ENCODE measurements at places on chromosomes 5 and 9. TPM values are rescaled to one million over a fixed set of nuclear protein-coding genes. Genes with fewer than 3 reads are reported as not detected.

Gene PCA3
- not detected for total RNA-seq

Gene SLC24A2
- not detected for total RNA-seq

DNA sequence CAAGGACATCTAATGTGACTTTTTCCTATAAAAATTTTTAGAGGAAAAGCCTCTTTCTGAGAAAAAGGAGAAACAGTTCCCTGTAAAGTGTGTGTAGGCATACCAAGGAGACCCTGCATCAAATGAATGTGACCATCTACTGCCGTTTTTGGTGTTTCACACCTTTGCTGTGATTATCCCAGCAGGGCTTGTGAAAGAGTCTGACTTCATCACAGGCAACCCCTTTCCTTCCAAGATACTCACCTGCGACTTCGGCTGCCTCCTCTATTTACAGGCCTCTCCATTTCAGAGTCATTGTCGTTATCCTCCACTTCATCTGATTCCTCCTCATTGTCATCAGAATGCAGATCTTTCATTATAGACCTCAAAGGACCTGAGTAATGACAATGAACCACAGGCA lies 259.1 kb downstream of the MLLT3 start:
- no peak for DNase-seq

GRCh38 chr5:137792303-137792702 lies 38.1 kb upstream of the HNRNPA0 start:
- no peak for DNase-seq

- DNase-seq, result no peak
These were observed 3.3 kb upstream of the DCTN3 start for GRCh38 chr9:34623374-34624235.

- DNase-seq, result no peak
These were observed 129.7 kb downstream of the YIPF5 start for GRCh38 chr5:144040615-144041305.

Gene CA9
- 10.1 TPM for total RNA-seq

DNA sequence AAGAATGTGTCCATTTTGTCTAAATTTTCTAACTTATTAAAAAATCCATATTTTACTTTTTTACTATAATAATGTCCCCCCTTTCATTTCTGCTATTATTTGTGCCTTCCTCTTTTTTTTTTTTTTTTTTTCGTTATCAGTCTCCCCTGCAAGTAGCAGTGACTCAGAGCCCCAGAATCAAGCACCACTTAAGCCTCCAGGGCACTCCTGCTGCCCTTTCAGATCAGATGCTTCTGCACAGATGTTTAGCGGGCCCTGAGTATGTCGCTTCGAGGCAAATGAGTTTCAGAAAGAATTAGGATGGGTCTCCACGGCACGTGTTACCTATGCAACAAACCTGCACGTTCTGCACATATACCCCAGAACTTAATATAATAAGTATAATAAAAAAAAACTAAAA lies 11.7 kb downstream of the MED7 start:
- no peak for DNase-seq

DNA sequence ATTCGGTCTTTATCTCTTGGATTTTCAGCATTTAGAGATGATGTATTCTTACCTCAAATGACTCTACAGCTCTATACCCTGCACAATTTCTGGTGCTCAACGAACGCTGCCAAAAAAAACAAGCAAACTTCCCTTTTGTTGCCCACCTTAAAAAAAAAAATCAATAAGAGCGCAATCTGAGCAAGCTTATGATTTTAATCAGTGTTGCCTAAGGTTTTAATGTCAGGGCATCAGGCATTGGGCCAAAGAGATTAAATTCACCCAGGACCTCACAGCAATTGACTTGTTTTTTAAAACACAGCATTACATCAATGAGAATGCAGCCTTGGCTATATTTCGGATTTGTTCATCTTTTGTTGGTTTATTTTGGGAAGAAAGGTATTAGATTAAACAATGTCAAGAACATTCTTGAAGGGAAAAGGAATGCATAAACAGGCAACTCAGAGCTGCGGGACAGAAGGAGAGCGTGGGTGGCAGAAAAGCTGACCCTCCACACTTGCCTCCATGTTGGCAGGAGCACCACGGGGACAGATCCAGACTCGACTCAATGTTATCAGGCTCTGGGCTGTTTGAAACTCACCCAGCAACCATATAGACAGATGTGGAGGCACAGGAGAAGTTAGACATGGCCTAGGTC lies 127.5 kb upstream of the DAPK1 start:
- DNase-seq, result no peak

Gene TMEM174
- total RNA-seq, result not detected

GRCh38 chr9:89374176-89374575 lies 55.9 kb downstream of the SECISBP2 start:
- no peak for DNase-seq

DNA sequence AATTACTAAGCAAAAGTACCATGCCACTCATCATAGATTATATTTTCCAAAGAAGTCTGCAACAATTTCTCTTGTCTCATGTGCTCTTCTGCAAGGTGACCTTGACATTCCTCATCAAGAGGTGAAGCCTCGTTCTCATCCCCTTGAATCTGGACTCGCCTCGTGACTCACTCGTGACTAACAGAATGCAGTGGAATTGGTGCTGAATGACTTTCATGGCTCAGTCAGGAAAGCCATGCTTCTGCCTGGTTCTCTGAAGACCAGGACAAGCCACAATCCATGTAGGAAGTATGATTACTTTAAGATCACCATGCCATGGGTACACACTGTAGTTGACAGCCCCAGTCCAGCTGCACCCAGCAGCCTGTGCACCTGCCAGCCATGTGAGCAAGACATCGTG lies 335.8 kb downstream of the GADD45G start:
- no peak for DNase-seq

DNA sequence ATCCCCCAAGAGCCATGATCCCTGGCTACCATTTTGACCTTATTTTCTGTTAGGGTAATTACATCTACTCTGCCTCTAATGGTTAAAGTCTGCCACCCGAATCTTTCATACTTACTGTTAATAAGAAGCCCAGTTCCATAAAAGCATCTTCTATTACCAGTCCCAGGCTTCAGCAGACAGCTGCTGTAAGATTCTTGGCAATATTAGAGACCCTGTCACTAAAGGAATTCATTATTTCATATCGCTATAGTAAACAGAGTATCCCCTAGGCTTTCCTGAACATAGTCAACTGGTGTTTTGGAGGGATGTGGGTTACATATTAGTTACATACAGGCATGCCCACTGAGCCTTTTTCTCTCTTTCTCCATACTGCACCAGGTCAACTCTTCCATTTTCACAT lies 608.7 kb upstream of the SEMA6A start:
- DNase-seq, result no peak

Gene HTR1A
- total RNA-seq, result not detected

Gene IFNA2
- total RNA-seq, result not detected

- no peak for DNase-seq
These were observed 39.4 kb downstream of the PIP5K1B start for GRCh38 chr9:68744426-68744825.

DNA sequence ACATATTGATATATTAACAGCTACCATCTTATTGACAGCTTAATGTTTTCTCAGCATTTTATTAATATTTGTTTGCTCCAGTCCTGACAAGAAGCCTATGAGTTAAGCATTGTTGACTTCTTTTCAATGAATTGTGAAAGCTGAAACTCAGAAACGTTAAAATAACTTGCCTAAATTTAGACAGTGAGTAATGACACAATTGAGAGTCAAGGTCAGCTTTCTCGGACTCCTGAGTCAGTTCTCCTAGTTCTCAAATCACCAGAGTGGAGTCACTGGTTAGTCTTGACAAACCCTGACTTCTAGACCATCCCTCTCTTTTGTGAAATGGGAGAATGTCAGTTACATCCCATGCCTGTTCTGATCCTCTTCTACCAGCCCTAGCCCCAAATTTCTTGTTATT lies 222.7 kb upstream of the ACO1 start:
- no peak for DNase-seq

Gene GHR
- 0.47 TPM for total RNA-seq

Gene GRM6
- not detected for total RNA-seq

GRCh38 chr9:124840300-124840833 lies 12.9 kb upstream of the WDR38 start:
- DNase-seq, result no peak

Gene CLTB
- total RNA-seq, result 76.0 TPM

- no peak for DNase-seq
These were observed 210.1 kb upstream of the TRIM32 start for GRCh38 chr9:116476935-116477381.

- no peak for DNase-seq
These were observed 38.0 kb downstream of the RAPGEF1 start for GRCh38 chr9:131701789-131702337.

DNA sequence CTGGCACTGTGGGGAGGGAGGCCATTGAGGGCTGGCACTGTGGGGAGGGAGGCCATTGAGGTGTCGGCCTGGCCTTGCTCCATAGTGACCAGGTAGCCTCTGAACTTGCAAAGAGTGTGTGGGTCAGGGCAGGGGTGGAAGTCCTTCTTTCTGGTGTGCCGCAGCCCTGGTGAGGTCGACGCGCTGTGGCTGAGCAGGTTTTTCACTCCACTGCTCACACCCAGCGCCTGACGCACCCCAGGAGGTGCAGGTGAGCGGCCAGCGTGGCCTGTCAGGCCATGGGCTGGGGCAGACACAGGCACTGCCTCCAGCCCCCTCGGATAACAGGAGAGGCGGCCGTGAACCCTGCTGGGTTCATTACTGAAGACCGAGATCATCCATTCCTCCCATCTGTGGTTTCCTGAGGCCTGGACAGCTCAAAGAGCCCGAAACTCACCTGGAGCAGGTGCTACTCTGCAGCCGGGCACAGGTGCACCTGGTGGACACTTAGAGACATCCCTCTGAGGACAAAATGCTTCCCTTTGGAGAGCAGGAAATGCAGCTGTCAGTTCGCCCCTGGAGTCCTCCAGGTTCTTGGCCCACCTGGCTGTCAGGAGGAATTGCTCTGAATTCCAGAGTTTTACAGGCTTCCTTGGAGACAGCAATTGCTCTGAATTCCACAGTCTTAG lies 32.4 kb downstream of the LHX3 start:
- DNase-seq, result no peak

Gene LOX
- 0.30 TPM for total RNA-seq

DNA sequence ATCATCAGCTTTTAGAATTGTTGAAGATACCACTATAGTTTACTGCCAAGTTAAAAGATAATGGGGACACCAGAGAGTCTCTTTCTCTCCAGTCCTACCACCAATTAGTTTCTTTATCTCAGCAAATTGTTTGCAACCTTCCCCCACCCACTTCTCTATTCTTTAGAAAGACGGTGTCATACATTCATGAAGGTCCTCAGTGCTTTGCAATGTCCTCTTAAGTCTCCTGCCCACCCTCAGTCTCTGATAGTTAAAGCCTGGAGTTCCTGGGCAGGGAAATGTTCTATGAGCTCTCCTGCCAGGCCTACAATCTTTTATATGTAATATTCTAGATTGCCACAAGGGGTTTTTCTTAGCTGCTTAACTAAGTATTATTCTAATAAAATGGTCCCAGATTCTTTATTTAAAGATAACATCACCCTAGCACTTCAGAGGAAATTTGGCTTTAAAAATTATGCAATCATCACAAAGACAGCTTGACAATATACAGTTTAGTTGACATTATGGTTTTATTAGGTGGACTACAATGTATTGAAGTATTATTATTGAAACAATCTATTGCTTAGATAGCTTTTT lies 509.2 kb downstream of the CSNK1G3 start:
- DNase-seq, result no peak

Gene ACSL6
- 0.05 TPM for total RNA-seq

DNA sequence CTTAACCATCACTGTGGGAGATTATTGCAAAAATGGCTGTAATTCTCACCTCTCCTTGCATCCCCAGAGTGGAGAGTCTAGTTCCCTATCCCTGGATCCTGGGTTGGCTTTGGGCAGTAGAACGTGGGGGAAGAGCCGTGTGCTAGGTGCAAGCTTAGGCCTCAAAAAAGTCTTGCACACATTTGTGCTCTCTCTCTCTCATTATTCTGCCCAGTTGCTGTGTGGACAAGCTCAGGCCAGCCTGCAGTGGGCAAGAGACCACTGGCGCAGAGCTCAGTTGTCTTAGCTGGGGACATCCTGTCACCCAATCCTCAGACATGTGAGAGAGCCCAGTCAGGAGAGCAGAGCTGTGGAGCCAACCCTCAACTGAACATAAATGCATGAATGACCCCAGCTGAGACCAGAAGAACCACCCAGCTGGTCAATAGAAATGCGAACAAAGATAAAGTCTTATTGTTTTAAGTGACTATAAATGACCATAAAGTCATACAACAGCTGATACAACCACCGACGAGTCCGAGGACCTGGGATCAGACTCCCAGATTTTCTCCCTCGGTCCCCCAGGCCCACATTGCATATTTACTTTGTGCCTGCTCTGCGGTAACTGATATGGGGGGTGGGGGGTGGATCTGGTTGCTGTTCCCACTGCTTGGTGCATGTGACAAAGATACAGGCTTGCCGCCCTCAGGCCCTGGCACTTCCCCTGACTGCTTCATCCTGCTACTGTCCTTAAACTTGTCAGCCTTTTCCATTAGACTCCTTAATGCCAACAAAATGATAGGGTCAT lies 166.4 kb upstream of the MVB12B start:
- no peak for DNase-seq

Gene TMEM171
- total RNA-seq, result not detected

DNA sequence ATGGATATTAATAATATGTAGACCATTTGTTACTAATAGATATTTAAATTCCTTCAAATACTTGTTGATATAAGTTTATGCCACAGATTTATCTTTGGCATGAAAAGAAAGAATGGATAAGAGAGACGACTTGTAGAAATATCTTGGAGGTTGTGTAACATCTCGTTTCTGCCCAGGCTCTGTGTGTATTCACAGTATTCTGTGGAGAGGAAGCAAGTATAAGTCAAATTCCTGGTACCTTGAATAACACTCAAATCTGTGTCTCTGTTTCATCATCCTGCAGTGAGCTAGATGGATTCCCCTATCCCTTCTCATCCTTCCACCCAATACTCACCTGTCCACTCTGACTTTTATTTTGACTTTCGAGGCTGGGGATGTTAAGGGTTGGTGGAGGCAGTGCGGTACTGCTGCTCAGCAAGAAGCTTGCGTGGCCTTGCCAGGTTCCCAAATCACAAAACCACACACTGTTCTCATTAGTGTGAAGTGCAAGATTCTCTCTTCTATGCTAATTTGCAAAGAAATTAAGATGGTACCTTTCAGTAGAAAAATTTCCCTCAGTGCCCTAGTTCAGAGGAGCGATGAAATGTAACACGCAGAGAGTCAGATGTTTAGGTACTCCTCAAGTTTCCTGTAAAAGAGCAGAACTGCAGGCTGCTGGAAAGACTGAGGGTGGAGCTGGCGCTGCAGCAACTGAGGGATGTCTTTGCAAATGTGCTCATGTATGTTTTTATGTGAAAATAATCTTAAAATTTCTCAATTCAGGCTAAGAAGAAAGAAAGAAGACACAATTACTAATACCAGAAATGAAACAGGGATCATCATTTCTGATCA lies 42.6 kb upstream of the ANKRD18A start:
- no peak for DNase-seq

DNA sequence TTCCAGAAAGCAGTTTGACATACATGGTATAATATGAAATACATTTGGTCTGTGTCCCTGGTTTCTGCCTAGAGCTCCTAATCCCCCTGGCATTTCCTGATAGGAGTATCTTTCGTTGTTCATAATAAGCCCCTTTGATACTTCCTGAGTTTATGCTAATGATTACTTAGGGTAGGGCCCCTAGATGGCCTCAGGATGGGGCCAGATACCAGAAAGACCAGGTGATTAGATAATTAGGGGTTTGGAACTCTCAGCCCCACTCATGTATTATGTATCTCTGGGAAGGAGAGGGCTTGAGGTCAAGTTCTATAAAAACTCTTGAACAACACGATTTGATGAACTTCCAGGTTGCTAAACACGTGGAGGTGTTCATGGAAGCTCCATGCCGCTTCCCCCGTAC lies 163.3 kb upstream of the ZNF608 start:
- no peak for DNase-seq

GRCh38 chr5:143304836-143305475 lies 98.5 kb downstream of the NR3C1 start:
- DNase-seq, result no peak

Data from NCI-H460 (cell line).